Stimulated activated CD4-positive, alpha-beta T cell treated with anti-CD3 and anti-CD28 coated beads, Interleukin-2, amount 100 ng/mL, for 48 hours (primary cell): ENCODE measurements at places on chromosomes 4 and X.

- no peak for DNase-seq
Observed at GRCh38 chr4:113276464-113277170, 227.2 kb downstream of the ANK2 start.

- DNase-seq = no peak
Observed at GRCh38 chrX:15976396-15976795, 121.8 kb upstream of the AP1S2 start.

GRCh38 chrX:2521927-2522386 is 21.2 kb upstream of the DHRSX start:
- DNase-seq = no peak

DNA sequence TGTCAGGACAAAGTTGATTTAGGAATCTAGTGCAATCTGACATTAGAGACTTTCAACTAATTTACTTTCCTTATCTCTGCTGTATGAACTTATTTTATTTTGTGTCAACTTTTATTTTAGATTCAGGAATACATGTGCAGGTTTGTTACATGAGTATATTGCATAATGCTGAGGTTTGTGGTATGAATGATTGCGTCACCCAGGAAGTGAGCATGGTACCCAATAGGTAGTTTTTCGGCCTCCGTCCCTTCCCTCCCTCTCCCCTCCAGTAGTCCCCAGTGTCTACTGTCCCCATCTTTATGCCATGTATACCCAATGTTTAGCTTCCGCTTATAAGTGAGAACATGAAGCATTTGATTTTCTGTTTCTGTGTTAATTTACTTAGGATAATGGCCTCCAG is 68.7 kb upstream of the TEX13D start:
- DNase-seq = no peak

- DNase-seq = no peak
Observed at GRCh38 chr4:71275570-71275969, 63.2 kb upstream of the SLC4A4 start.

GRCh38 chr4:54568184-54568583 is 89.6 kb upstream of the KIT start:
- DNase-seq = no peak

GRCh38 chr4:7058792-7059191 is 9.1 kb downstream of the GRPEL1 start:
- DNase-seq = no peak

GRCh38 chr4:23938796-23939195 is 48.9 kb upstream of the PPARGC1A start:
- no peak for DNase-seq

DNA sequence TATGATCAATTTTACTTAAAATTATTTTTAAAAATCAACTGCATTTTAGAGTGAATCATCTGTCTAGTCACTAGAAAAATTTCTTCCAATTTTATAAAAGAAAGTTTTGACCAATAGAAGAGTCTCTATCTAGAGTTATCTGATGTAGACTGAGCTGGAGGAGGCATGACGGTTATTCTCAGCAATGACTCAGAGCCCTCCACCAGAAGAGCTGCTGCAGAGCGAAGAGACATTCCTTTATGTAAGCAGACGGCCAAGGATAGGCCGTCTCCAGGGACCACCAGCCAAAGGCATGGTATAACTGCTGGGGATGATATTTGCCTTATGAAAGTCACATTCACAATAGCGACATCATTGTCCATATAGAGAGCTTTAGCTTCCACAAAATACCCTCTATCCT is 23.0 kb downstream of the LDB2 start:
- no peak for DNase-seq

DNA sequence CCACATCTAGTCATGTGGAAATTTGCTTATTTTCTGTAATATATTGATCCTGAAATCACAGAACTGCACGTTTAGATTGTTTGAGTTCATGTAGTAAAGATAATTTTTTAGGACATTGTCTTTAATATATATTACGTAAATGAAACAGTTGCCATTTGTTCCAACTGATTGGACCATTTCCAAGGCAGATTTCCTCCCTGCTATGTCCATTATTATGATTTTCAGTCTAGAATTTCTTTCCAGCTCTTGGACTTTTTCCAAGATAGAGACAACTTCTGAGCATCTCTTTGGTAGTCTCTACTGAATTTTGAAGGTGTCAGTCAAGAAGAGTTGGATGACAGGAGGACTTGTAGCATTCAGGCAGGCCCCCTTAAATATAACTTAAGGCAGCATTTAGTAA is 94.6 kb downstream of the STIM2 start:
- DNase-seq = no peak

GRCh38 chr4:76306882-76307659 is 538 bp downstream of the STBD1 start:
- no peak for DNase-seq

DNA sequence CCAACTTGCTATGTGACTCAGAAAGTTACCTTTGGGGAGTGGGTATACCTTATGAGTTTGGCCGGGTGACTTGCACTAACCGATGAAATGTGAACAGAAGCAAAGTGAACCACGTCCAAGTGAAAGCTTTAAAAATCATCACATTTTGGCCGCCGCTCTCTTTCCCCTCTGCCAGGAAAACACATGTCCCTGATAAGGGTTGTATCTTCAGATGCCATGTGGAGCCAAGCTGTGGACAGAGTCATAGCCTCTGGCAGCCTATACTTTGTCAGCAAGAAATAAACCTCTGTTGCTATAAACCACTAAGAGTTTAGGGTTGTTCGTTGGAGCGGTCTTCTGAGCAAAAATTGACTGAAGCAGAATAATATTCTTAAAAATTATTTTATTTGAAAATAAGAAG is 92.3 kb downstream of the PRDM5 start:
- DNase-seq = no peak

DNA sequence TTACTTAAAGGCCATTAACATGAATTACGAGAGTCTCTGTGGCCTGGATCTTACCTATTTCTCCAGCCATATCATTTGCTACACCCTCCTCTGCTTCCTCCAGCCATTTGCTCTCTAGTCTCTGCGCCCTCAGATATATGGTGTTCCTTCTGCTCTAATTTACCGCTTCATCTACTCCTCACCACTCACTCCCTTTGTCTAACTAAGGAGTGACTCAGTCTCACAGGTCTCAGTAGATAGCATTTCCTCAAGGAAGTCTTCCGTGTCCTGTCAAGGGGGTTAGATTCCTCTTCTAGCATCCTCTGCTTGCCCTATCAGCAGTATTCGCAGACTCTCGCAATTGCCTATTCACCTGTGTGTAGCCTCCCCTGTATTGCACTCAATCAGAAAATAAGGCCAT is 892.1 kb upstream of the INTU start:
- no peak for DNase-seq
